GM18507 (cell line): ENCODE measurements at places on chromosomes 2 and 18.

- no peak for DNase-seq
Measured at GRCh38 chr18:43588838-43589237, 311.5 kb upstream of the SYT4 start.

DNA sequence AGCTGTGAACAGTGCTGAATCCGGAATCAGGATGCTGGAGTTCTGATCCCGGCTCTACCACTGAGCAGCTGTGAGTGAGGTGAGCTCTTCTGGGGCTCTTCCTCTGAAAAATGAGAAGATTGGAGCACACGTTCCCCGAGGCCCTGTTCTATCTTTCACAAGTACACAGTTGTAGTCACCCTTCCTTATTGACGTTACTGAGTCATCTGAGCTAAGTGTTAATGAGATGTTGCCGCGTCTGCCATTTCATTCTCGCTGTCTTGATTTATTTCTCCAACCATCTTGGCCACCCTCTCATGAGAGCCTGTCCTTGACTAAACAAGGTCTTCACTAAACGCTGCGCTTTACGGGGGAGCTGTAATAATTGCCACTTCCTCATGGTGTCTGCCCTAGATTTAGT is 31.9 kb upstream of the EFR3B start:
- DNase-seq = no peak

DNA sequence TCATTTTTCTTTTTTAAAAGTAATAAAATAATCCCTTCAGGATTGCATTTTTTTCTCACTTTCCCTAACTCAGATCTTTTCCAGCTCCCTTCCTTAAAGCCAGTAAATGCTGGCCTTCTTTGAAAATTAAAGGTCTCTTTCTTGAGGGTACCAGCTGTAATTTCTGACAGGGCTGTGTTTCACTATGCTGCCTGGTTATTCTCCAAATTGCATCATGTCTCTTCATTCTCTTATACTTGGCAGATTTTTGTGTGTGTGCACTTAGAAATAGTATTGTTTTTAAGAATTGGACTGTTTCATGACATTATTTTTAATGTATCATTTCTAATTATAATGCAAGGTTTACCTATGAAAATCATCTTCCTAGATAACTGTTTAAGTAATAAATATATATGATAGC is 72.0 kb upstream of the EPB41L5 start:
- DNase-seq = no peak

DNA sequence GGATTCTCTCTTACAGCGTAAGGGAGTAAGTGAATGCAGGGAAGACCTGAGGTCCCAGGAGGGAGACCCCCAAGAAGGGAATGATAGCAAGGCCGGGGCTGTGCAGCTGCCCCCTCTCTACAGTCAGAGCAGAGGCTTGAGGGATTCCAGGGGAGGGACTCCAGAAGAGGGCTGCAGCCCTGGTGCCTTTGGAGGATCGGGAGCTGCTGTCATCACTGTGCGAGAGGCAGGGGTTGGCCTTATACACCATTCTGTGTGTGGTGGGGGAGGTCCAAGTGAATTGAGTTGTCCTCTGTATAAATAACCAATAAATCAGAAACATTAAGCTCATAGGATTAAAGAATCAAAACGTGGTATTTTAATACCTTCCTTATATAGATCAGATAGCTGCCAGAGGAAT is 114.9 kb downstream of the GLI2 start:
- DNase-seq = no peak
